Activated T-cell treated with anti-CD3 and anti-CD28 coated beads, Interleukin-2, amount 50 U/mL, for 1 hour (primary cell): ENCODE measurements at places on chromosomes 1 and 21.

GRCh38 chr1:202010180-202011015 is at the start of gene ELF3:
Gene ELF3 (plus strand): TSS chr1:202010587. CDS start chr1:202011137, 550 bp downstream.
- DNase-seq = no peak

- no peak for DNase-seq
Measured at GRCh38 chr1:184197831-184198230, 146.3 kb downstream of the TSEN15 start.

DNA sequence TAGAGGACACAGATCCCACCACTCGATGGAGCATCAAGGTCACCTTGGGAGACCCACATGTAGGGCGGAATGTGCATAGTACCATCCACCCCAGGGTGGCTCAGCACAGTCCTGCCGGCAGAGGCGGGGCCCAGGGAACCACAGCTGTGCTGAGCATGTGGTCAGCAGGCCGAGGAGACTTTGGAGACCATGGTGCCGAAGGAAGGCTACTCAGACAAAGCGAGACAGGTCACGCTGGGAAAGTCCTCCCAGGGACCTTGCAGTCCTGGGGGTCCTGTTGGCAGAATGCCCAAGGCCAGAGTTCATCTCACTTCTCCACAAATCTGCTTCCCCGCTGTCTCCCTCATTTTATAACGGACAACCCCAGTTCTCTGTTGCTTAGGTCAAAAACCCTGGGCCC is 22.5 kb downstream of the WNT3A start:
- DNase-seq = peak; percentile 2

DNA sequence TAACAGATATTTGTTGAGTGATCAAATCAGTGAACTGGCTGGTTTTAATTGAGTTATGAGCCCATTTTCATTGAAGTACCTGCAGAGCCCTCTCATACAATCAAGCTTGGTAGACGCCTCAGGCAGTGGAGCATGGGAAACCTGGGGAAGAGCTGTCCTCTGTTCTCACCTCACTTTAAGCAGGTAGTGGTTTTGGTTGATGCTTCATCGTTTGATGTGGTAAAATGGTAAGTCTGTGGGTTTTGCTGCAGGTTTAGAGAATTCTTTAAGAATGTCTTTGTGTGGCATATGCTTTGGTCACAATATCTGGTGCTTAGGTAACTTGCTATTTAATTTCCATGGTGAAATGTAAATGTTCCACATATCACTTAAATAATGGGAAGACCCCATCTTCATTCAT is 10.0 kb downstream of the LAMC1 start:
- DNase-seq = no peak

- DNase-seq = no peak
Measured at GRCh38 chr1:48876330-48876785, 99.7 kb upstream of the BEND5 start.

DNA sequence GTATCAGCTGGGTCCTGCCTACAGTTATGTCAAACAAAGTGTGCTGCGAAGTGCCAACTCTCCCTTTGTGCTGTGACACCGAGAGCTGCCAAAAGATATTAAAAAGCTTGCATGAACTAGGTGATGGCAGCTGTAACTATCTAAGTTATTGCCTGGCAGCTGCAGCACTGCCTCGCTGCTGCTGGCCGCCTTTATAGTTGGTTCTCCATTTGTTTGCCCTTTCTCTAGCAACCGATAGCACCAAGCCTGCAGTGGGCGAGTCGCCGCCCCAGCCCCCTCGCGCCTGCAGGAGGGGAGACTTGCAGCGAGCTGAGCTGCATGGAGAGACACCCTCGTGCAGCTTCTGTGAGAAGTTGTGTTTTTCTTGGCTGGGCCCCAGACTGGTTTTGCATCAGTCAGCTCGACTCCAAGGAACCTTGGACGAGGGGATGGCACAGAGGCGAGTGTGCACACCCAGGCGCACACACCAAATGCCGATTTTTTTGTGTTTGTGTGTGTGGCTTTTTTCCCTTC is 330.6 kb downstream of the RPS6KC1 start:
- no peak for DNase-seq

DNA sequence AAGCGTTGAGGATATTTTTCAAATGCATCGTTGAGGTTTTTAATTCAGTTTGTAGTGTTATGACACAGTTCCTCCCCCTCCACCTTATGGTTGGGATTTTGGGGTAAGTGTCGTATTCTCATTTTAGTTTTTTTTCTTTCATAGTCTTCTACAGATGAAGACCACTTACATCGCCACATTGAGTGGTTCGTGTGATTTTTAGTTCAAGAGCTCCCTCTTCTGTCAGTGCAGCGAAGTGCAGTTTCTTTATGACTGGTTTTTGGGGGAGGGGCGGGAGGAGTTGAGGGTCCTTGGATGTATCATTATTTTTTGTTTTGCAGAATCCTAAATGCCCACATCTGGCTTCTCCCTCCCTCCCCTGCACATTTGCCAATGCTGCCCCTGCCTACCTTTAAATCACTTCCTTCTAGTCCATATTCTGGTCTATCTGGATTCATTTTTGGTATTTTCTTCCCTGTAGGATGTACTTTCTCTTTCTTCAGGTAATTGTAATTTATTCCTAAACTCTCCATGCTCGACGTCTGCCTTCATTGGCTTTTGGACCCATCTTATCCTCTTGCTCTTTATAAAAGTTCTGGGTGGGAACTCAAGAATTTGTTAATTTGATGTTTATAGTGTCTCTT is 433.1 kb downstream of the CAMTA1 start:
- DNase-seq = no peak

DNA sequence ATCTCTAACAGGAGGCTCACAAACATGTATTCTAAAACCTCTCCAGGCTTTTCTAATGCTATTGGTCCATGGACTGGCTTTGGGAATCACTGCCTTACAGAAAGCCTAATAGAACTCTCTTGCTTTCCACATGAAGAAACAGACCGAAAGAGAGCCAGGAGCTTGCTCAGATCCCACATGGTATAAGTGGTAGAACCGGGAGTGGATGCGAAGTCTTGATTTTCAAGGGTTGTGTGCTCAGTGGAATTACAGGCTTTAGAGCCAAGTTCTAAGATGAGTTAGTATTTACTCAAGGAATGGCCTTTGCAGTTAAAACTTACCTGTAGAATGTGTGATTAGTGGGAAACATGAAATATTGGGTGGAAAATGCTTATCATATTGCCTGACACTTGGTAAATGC is 54.3 kb upstream of the HSD17B7 start:
- DNase-seq = no peak

DNA sequence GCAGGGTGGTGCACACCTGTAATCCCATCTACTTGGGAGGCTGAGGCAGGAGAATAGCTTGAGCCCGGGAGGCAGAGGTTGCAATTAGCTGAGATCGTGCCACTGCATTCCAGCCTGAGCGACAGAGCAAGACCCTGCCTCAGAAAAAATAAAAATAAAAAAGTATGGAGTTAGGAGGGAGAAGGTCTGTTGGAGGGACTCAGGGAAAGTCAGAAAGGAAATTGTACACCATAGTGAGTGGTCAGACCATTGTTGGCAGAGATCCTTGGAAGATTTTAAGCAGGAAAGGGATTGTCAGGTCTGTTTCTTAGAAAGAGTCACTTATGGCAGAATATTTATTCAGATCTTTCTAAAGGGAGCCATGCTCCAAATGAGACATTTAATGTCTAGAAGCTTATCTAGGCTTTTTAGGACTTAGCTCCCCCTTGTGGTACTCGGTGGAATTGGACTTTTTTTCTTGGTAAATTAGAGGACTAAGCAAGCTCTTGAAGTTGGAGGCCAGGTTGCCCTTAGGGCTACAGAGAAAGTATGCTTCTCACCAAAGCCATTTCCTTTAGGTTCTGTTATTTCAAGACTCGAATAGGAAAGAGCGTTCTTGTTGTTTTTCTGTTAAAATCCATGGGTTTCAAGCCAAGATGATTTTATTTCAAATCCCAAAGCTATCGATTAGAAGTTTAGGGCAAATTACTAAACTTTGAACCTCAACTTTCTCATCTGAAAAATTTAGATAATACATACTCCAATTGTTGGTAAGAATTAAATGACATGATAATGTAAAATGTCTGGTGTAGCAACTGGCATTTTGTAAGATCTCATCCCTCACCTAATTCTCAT is 16.5 kb downstream of the MIA3 start:
- no peak for DNase-seq

- DNase-seq = no peak
Measured at GRCh38 chr1:241918879-241919278, 38.7 kb upstream of the BECN2 start.

DNA sequence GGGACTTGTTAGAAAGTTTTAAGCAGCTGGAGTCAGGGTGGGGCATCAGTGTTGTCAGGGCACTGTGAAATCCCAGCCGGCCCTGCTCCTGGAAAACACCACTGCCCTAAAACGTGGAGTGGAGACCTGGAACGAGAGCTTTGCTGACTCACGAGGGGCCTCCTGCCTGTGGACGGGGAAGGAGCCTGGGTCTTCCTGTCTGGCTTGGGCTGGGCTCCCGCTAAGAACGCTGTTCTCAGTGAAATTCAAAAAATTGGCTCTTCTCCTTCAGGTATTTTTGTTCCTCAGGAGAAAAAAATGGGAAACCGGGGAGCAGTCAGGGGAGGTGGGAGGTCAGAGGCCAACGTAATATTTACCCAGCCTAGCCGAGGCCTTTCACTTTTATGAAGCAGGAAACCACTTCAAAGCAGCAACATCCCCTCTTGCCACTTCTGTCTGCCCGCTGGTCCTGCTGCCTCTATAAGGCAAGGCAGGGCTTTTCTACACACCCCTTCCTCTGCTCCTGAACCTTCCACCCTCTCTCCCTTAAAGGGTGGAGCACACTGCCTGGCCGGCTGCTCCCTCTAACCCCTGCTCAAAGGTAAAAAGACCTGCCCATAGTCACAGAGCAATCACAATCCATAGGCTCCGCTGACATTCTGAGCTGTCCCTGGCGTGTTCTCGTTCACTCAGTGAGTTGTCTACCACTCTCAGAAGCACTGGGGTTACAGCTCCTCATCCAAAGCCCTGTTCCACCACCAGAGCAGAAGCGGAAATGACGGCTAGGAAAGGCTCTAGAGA is 8.0 kb downstream of the PLXNA2 start:
- no peak for DNase-seq

GRCh38 chr1:186681121-186681520 is 898 bp upstream of the PTGS2 start:
- DNase-seq = no peak

GRCh38 chr1:8814865-8815264 is 2.6 kb downstream of the RERE start:
- no peak for DNase-seq

GRCh38 chr1:41272601-41273000 is 30.5 kb upstream of the SCMH1 start:
- no peak for DNase-seq

- DNase-seq = no peak
Measured at GRCh38 chr1:52479076-52479475, 73.8 kb downstream of the TUT4 start.

DNA sequence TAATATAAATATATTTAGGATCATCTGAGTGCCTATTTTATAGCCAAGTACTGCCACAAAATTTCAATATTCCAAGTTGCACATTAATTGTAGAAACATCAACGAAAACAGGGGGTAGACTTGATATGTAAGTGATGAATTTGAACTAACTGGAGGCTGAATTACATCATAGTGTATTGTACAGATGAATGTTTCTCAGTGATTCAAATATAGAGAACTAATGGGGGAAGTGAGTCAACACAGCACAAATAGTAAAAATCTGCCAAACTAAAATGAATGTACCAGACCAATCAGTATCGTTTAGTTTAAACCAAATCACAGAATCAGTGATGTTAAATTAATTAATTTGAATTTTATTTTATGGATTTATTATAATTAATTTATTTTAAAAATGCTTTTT is 42.8 kb downstream of the RTCA start:
- DNase-seq = no peak

GRCh38 chr1:71667216-71667615 is 586.4 kb upstream of the ZRANB2 start:
- no peak for DNase-seq

- no peak for DNase-seq
Measured at GRCh38 chr1:55196433-55197035, 18.6 kb downstream of the USP24 start.

- DNase-seq = no peak
Measured at GRCh38 chr1:32112806-32113375, 5.0 kb downstream of the KPNA6 start.

- peak; percentile 30 for DNase-seq
Measured at GRCh38 chr21:15063081-15063813, 1.6 kb downstream of the NRIP1 start.

DNA sequence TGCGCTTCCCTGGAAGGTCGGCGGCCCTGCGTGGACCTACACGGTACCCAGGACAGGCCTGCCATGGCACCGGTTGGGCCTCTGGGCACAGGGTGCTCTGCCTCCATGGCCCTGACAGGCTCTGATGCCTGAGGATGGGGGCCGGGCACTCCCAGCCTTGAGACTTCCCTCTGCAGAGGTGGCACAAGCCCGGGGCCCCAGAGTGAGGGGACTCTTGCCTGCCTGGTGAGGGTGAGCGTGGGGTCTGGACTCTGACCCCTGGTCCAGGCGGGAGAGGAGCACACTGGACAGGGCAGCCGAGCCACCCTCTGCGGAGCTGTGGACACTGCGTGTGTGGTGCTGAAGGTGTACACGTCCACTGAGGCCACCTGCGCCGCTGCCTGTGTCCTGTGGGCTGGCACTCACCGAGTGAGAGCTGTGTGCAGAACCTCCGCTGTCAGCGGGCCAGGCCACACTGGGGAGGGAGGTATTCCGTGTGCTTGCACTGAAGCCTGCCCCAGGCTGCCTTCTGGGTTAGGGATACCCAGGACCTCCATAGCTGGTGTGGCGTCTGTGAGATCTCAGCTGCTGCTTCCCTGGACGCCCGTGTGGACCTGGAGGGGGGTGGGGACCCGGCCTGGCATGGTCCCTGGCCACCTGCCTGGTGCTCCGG is 10.4 kb downstream of the SKI start:
- no peak for DNase-seq

- no peak for DNase-seq
Measured at GRCh38 chr1:190739926-190740325, 262.3 kb upstream of the BRINP3 start.

GRCh38 chr21:45959182-45959581 is 22.4 kb upstream of the COL6A1 start:
- no peak for DNase-seq
